Muscle of leg (tissue), 16 donors: ENCODE measurements at places on chromosomes 11 and 22. TPM values are rescaled to one million over a fixed set of nuclear protein-coding genes. Genes with fewer than 3 reads are reported as not detected.

DNA sequence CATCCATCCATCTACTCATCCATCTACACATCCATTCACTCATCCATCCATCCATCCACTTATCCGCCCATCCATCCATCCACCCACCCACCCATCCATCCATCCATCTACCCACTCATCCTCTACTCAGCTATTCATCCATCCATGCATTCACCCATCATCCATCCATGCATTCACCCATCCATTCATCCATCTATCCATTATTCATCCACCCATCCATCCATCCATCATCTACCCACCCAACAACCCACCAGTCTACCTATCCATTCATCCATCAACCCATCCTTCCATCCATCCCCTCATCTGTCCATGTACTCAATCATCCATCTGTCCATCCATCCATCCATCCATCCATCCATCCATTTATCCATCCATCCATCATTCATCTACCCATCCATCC, 972.7 kb downstream of the BRD1 start:
- no peak for DNase-seq

- DNase-seq: no peak
These were observed 15.5 kb downstream of the GNAZ start for GRCh38 chr22:23085785-23086184.

DNA sequence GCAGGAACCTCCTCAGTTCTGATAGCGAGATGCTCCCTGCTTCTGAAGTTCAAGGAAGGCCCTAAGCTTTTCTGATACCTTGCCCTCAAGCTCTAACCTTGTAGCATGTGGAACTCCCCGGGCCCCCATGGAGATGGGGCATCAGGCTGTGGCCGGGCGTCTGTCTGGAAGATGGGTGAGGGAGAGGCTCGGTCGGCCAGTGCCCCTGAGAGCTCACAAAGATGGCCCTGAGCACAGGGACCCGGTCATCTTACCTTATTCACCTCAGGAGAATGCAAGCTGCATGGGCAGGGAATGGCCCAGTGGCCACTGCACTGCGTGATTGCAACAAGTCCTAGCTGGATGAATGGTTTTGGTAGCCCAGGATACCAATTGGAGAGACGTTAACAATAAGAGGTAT, 830.3 kb downstream of the TBC1D22A start:
- no peak for DNase-seq

GRCh38 chr11:72613977-72614376, 60.2 kb downstream of the PDE2A start:
- no peak for DNase-seq

DNA sequence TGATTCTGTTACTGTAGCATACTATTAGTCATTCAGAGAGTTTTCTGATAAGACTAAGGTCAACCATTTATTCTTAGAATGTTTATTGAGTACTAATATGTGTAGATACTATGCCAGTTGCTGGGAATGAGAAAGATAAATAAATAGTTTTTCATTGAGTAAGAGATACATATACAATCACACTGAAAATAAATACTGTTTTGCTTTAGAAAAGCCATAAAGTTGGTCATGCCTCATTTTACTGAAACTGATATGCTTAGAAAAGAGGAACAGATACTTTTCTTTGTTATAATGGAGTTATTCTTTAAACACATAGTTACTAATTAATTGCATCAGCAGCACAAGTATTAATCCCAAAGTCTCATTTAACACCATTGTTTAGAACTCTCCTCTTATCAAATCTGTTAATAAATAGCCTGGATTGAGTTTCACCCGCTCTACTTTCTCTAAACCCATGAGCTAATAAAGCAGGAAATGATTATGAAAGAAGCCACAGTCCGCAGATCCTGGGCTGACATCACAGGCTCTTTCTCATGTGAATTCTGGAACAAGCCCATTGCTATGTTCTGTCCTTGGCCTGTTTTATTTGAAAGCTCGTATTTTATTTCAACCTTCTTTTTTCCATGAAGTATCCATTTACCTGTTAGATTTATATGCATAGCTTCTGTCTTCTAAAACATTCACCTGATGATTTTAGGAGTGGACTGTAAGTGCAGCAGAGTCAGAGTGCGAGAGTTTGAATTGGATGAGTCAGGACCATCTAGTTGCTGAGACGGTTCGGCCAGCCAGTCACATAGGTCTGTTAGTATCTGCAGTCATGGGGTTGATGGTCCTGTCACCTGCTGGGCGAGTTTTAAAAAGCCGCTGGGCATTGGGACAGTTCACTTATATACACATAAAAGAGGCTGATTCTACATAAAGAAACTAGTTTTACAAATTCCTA, 35.5 kb downstream of the PIWIL4 start:
- DNase-seq: peak; percentile 56

DNA sequence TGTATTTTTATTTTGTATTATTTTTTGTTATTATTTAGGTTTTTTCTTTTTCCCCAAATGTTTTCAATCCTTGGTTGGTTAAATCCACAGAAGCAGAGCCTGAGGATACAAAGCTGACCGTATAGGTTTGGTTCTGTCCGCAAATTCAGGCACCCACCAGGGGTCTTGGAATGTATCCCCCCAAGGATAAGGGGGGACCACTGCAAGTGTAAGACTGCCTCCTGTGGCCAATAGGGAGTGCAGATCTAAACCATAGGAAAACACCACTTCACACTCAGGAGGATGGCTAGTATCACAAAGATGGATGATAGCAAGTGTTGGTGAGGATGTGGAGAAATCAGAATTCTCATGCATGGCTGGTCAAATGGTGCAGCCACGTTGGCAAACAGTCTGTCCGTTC, 20.0 kb downstream of the CPT1A start:
- no peak for DNase-seq

DNA sequence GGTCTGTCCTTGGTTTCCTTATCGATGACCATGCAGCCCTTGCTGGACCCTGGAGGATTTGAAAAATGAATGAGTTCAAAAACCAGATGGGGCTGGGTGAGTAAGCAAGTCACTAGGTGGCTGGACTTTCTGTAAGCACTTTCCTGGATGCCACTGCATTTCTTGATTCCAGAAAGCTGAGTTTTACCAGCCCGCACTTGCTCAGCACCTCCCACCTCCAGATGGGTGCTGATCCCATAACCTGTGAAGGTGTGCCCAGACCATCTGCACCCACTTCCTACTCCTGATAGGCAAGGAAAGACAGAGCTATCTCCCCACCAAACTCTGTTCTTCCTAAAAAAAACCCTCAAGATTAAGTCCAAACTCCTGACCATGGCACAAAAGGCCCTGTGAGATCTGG, 21.1 kb downstream of the ASCC2 start:
- no peak for DNase-seq

- DNase-seq: no peak
These were observed 6.4 kb downstream of the HIPK3 start for GRCh38 chr11:33263549-33263948.

DNA sequence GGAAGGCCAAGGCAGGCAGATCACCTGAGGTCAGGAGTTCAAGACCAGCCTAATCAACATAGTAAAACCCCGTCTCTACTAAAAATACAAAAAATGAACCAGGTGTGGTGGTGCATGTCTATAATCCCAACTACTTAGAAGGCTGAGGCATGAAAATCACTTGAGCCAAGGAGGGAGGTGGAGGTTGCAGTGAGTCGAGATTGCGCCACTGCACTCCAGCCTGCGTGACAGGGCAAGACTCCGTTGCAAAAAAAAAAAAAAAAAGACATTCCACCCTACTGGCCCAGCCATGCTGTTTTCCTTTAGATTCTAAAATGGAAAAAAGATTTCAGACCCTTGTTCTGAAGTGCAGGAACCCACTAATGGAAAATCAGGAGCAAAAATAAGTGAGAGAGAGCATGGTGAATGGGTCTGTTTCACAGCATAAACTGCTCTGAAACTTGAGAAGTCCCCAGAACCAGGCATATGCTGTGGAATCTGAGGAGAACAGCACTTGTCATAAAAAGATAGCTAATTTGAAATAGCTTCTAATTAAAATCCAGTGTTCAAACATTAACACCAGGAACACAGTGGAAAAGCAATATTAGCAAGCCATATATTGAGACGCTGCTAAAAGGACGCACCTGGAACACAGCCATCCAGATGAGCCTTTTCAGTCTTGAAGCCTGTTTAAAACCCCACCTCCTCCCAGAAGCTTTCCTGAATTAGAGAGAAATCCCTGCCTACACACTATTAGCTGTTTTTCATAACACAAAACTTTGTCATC, 66.3 kb upstream of the CHRM4 start:
- DNase-seq: no peak

GRCh38 chr11:81342966-81343365, 1390.7 kb downstream of the FAM181B start:
- DNase-seq: peak; percentile 42

The TST gene
- 16.7 TPM for polyA plus RNA-seq

- no peak for DNase-seq
These were observed 46.5 kb downstream of the SEZ6L start for GRCh38 chr22:26215736-26216135.

- no peak for DNase-seq
These were observed 18.7 kb downstream of the ART5 start for GRCh38 chr11:3623121-3623520.
